Stimulated activated CD4-positive, alpha-beta T cell treated with anti-CD3 and anti-CD28 coated beads, Interleukin-15, amount 100 ng/mL, for 48 hours (primary cell): ENCODE measurements at places on chromosomes 13 and 19.

DNA sequence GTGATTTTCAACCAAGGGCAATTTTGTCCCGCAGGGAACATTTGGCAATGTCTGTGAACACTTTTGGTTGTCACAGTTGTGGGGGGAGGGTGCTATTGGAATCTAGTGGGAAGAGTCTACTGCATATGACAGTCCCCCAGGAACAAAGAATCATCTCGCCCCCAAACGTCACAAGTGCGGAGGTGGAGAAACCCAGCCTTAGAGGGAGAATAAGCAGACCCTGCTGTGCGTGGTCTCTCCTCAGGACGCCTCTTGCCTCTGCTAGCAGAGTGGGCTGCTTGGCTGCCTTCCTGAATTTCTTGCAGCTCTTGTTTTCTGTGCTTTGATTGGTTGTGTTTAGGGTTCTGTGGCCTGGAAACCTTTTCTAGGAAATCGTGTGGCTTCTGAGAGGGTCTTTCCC lies 42.5 kb downstream of the NFIX start:
- no peak for DNase-seq

- DNase-seq = no peak
These were observed 8.6 kb upstream of the PTBP1 start for GRCh38 chr19:788686-788982.

DNA sequence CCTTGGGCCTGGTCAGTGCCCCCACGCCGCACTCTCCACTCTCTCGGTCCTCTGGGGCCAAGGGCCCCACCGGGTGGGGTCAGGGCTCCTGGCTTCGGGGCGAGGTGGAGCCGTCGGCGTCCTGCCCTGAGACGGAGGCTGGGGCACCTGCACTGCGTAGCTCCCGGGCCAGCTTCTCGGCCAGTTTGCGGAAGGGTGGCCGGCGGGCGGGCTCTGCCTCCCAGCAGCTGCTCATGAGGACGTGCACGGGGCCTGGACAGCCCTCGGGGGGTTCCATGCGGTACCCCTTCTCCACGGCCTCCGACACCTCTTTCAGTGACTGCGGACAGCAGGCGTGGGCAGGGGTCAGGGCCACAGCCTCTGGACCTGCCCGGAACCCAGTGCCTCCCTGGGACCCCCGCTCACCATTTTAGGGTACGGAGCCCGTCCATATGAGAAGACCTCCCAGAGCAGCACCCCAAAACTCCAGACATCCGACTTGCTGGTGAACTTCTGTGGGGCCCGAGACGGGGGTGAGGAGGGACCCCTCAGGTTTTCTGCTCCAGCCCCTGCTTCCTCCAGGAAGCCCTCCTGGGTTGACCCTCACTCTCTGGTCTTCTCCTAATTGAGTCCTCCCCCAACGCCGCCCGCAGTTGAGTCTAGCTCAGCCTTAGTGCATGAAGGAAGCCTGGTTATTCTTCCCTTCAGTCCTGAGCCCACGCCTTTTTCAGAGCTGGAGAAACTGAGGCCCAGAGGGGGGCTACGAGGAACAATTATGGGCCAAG lies 6.3 kb upstream of the RAX2 start:
- no peak for DNase-seq

DNA sequence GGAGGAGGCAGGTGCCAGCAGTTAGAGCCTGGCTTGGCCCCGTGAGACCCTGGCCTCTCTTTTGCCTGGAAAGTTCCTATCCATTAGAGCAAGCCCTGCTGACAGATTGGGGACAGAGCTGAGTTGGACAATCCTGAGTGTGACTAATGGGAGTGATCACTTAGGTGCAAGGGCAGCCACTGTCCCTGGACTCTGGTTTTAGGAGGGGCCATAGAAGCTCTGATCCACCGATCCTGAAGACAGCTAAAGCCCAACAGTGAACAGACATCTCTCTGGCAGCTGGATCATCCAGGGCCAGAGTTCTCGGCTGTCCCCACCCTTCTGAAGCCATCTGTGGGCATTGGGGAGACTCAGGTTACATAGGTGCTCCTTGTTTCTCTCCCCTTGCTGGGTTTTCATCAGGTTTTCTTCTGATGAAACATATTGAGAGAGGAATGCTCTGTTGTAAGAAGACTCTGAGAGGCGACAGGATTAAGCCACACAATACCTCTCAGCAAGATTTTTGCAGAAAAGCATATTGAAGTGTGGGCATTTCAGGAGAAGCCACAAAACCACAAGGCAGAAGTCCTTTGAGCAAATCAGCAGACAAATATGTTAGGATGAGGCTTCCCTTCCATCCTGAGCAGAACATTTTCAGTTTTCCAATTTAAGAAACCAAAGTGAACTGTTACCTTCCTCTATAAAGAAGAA lies 288.0 kb upstream of the MAB21L1 start:
- DNase-seq = no peak

- no peak for DNase-seq
These were observed 21.6 kb downstream of the MAST3 start for GRCh38 chr19:18119013-18119716.
